ENCODE measurements at places on chromosomes 5 and 9. TPM values are rescaled to one million over a fixed set of nuclear protein-coding genes. Genes with fewer than 3 reads are reported as not detected.

Gene DNAI1
- not detected for total RNA-seq

Gene SH3GL2
- not detected for total RNA-seq

Gene PCDHB12
- total RNA-seq = 0.25 TPM

Gene CTSV
- 0.26 TPM for total RNA-seq

Gene SPRY4
- 16.5 TPM for total RNA-seq

Gene FBP2
- not detected for total RNA-seq

Gene SGTB
- 11.8 TPM for total RNA-seq

Gene OMD
- total RNA-seq = 1.1 TPM

Gene ARHGEF39
- total RNA-seq = 0.44 TPM

Gene IRX4
- under 0.01 TPM for total RNA-seq

Gene ZNF354B
- 8.0 TPM for total RNA-seq

Gene ABCA2
- total RNA-seq = 40.3 TPM

Gene PCDHB7
- 0.79 TPM for total RNA-seq

Gene CCDC69
- total RNA-seq = 1.3 TPM

Gene EPB41L4B
- total RNA-seq = under 0.01 TPM

Gene P4HA2
- total RNA-seq = 136 TPM

Gene IL31RA
- 0.26 TPM for total RNA-seq

Gene CFAP90
- not detected for total RNA-seq

Gene UNC5A
- total RNA-seq = 0.12 TPM

Gene AGGF1
- total RNA-seq = 29.6 TPM

Gene LECT2
- total RNA-seq = not detected

Gene RGP1
- 17.5 TPM for total RNA-seq

Gene AGXT2
- total RNA-seq = not detected

Gene EQTN
- total RNA-seq = not detected

Gene ADAMTS19
- total RNA-seq = 0.26 TPM

Gene HRH2
- total RNA-seq = 0.93 TPM

Gene SLC6A7
- total RNA-seq = not detected

Gene CORO2A
- total RNA-seq = under 0.01 TPM

Gene CCL21
- total RNA-seq = not detected

Gene PTGS1
- total RNA-seq = 138 TPM

Gene STPG3
- total RNA-seq = not detected

Gene LRRC19
- total RNA-seq = not detected

Gene ADAMTS6
- total RNA-seq = 23.5 TPM

Gene ECSCR
- 13.7 TPM for total RNA-seq

Gene SLIT3
- total RNA-seq = 42.5 TPM

Gene RNF14
- total RNA-seq = 76.2 TPM

Gene PAPPA
- 21.9 TPM for total RNA-seq

Gene RNF38
- total RNA-seq = 5.2 TPM

Gene LPAR1
- total RNA-seq = 39.8 TPM

Gene ITGA2
- 113 TPM for total RNA-seq

Gene OR1Q1
- total RNA-seq = 0.26 TPM

Gene TAF9
- 87.4 TPM for total RNA-seq

Measured in aortic smooth muscle cell (primary cell).